ENCODE measurements at places on chromosomes 6 and 20.

DNA sequence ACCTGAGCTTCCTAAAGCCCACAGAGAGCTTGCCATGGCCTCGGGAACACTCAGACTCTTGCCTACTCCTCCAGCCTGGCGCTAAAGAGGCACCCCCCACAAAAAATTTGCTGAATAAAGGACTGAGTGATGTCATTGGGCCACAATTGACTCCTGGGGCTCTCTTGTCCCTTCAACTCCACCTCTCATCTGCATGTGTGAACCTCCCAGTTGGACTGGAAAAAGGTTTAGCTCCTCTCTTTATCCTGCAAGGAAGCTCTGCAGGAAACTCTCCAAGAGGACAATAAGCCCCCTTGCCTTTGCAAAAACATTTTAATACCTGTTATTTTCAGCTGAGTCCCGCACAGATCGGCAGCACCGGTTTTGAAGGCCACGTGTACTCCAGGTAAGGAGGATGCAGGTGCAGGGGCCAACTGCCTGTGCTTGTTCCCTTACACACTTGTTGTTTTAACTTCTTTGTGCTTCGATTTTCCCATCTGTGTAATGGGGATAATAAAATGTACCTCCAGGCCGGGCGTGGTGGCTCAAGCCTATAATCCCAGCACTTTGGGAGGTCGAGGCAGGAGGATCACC, 107.3 kb downstream of the TFAP2C start:
- no peak for DNase-seq

GRCh38 chr20:17938871-17939619, 29.5 kb downstream of the SNX5 start:
- DNase-seq, result no peak

DNA sequence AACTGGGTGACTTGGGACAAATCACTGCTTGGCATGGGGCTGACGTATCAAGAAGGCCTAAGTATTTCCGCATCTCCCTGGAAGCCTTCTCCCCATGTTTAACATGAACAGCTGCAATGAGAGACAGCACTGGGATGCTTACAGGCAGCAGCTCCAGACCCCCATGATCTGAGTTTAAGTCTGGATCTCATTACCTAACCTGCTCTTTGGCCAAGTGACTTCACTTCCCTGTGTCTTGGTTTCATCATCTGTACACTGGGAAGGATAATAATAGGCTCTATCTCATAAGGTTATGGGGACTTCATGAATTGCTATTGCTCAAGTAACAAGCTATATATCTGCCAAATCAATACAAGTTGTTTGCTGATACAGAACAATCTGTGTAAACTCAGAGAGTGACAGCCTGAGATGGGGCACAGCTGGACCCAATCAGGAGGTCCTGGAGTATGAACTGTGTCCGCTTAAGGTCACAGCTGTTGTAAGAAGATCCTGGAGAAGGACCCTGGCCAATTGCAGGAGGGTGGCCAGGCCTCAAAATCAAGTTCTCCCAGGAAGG, 56.0 kb downstream of the TGM2 start:
- DNase-seq, result peak; percentile 42

DNA sequence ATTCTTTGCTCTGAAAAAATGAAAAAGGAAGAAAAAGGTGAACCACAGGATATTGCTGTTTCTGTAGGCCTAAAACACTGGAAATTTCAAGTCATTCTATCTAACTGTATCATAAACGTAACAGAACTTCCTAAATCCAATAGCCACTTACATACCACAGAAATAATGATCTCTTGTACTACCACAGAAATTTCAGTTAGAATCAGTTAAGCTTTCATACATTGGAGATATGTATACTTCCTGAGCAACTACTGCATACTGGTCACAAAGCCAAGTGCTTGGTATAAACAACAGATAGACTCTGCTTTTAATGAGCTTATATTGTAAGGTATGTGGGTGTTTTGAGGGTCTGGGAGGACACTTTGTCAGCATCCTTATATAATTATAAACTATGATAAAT, 38.6 kb downstream of the VTA1 start:
- DNase-seq, result no peak

DNA sequence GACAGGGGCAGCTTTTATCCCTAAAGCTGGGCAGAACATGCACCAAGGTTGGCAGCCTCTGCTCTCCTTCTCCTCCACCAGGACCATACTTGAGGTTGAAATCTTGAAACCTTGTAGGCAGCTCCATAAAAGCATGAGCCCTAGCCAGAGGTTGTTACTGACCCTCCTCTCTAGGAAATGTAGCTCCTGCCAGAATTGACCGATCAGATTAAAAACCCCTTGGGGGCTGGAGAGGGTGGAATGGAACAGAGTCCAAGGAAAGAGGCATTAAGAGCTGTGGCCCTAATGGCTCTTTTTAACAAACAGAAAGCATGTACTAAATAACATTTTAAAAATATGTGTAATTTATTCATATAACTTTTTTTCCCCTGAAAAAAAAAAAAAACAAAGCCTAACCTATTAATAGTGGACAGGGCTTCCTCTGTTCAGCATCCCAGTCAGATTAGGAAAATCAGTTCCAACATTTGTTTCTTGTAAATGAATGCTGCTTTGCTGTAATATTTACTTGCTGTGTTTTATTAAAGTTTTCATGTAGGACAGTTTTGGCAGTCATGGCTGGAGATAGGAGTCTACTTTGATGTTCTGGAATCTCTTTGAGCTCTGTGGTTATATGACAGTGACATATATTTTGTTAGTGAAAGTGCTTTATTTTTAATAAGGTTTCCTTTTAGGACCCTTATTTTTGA, 41.3 kb downstream of the MTHFD1L start:
- DNase-seq, result no peak

DNA sequence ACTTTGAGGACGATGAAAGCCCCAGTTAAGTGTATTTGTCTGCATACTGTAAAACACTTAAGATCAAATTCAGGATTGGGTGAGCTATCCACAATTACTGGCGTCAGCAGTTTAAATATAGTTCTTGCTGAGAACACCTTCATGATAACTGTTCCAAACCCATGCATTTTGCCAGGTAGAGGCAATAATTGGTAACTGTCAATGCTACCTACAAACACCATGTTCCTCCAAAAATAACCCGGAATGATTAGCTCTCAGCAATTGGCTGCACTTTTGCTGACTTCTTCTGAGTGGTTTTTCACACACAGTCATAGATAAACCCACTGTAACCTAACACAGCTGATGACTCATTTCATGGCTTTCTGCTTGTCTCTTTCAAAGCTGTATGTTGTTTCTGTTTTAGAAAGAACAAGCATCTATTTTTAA, 1358.6 kb upstream of the GJE1 start:
- no peak for DNase-seq

- no peak for DNase-seq
Measured at GRCh38 chr6:130202782-130203181, 20.0 kb downstream of the SAMD3 start.

- DNase-seq, result peak; percentile 60
Measured at GRCh38 chr20:58453391-58453790, 61.8 kb downstream of the APCDD1L start.

DNA sequence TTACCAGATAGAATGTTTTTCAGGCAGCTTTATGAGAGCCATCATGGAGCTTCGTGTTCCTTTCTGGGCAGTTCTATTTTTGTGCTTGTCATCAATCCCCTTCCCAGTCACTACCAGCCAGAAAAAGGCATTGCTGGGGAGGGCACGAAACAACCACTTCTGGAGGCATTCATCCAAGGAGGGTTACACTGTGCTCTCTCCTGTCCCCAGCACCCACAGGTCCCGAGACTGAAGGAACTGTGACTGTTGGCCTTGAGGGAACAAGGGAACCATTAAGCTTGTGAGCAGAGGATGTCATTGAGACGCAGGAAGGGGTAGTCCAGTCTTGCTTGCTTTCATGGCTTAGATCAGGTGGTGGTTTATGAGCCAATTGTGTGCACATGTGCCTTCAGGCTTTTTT, 20.1 kb upstream of the ENPP5 start:
- no peak for DNase-seq

Data from RWPE2 (cell line).